Pons (tissue), 1 donor: ENCODE measurements at places on chromosomes 1 and 21.
A peak's percentile ranks its signal among the peaks of the same experiment; 100 is the strongest.

DNA sequence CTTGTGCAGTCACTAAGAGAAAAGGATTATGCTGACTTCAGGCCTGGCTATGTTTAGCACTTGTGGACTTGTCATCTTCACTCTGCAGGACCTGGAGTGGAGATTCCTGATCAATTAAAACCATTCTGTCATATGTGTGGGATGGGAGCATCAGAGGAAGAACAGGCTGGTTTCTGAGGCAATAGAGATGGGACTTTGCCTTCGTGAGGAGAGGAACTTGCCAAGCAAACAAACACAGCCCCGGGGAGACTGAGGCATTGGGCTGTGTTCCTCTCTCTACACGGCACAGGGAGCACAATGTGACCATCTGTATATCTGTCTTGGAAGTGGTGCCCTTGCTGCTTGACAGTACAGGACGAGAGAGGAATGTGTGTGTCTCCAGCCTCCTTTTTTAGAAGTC lies 23.1 kb downstream of the VASH2 start:
- DNase-seq, result no peak

GRCh38 chr1:114892194-114892918 lies 37.7 kb downstream of the SYCP1 start:
- DNase-seq, result no peak

DNA sequence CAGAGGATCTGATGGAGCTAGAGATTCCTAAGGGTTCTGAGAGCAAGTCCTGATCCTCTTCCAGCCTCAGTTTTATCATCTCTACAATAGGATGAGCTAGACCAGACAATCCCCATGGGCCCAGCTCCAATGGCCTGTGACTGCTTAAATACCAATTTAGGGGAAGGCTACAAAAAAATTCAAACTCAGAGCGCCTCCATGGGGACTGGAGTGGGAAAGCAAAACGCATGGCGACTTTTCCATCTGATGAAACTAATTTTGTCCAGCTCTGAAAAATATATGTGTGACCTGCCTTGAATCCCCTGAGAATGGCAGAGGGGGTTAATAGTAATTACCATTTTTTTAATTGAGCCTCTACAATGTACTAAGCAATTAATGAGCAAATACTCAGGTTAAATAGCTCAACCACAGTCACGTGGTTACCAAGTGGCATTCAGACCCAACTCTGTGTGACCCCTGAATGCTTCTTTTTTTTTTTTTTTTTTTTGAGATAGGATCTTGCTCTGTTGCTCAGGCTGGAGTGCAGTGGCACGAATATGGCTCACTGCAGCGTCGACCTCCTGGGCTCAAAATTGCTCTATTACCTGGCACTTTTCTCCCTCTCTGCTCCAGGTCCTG lies 8.4 kb downstream of the EXTL1 start:
- DNase-seq, result no peak

- no peak for DNase-seq
These were observed 595.6 kb downstream of the LTN1 start for GRCh38 chr21:28397040-28397439.

GRCh38 chr1:180309338-180309737 lies 79.3 kb downstream of the LHX4 start:
- DNase-seq, result no peak

GRCh38 chr1:65055747-65056146 lies 89.4 kb upstream of the JAK1 start:
- DNase-seq, result no peak

DNA sequence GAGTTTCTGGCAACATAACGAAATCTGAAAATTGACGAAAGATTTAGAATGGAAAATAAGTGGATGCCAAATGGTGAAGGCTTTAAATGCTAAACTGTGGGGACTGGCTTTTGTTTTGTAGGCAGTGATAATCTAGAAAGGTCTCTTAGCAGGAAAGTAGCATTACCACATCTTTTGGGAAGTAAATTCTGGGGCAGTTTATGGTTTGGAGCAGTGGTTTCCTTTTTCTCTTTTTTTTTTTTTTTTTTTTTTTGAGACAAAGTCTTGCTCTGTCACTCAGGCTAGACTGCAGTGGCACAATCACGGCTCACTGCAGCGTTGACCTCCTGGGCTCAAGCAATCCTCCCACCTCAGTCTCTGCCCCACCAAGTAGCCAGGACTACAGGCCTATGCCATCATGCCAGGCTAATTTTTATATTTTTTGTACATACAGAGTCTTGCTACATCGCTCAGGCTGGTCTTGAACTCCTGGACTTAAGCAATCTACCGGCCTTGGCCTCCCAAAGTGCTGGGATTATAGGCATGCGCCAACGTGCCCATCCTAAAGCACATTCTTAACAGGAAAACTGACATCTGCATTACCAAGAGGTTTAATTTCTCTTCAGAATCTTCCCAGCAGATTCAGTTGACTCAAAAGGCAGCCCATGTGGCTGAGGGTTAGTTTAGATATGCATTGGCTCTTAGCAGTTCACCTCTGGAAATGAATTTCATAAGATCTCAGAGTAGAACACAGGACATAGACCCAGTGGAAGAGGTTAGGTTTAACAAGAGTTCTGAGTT lies 32.9 kb downstream of the C21orf91 start:
- no peak for DNase-seq

DNA sequence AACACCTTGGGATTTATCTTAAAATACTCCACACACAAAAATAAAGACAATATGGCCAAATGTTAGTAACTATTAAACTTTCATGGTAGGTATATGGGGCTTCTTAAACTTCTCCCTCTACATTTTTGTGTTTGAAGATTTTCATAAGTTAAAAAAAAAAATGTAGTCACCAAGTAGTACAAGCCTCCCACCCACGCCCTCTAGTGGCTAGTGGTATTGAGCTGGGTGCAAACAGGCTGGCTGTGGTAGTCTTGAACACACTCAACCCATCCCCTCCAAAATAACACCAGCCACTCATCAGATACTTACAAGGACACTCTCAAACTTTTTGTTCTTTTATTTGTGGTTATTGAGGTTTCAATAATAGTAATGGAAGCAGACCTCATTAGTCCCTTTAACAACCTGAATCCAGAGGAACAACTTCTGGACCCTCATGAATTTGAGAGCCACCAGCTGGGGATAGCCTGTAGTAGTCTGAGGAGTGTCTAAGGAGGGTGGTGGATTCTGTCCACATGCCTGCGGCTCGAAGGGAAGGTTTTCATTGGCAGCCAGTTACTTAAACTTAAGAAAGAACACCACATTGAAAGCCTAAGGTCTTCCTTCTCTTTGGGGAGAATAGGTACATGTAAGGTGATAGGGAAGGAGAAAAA lies 15.6 kb downstream of the RD3 start:
- DNase-seq, result peak; percentile 72

- no peak for DNase-seq
These were observed 77.2 kb downstream of the HS2ST1 start for GRCh38 chr1:86991549-86992186.

DNA sequence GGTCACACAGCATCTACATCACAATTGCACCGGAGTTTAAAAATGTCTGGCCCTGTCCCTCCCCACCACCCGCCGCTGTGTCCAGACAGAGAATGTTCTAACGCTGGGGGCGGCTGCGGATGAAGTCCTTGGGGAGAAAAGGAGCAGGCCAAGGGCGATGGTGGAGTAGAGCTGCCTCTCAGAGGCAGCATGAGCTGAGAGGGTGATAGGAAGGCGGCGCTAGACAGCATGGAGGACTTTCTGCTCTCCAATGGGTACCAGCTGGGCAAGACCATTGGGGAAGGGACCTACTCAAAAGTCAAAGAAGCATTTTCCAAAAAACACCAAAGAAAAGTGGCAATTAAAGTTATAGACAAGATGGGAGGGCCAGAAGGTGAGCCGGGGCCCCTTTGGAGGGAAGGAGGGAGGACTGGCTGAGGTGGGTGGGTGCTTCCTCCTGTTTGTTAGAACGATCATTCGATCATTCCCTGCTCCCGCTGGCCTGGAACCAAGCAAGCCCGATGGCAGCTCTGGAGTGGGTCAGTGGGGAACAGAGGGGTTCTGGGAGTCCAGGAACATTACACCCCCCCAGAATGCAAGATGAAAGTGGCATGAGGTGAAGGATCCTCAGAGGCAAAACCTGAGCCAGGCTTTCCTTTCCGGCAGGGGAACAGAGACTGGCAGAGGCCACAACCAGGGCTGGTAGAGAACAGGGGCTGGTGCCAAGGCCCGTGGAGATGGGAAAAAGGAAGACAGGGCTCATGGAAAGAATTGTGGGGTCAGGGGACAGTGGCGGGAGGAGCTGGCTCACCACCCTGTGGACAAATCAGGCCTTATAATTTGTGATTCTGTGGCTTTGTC lies at the start of the genes FAM229A and TSSK3:
FAM229A (minus strand) TSS at position 12 of the 840 bp plus-strand sequence. CDS start 394 bp downstream, outside the sequence.
TSSK3 (plus strand) TSS at position 66 of the 840 bp plus-strand sequence; CDS start at position 229, 163 bp downstream.
- DNase-seq, result no peak

- no peak for DNase-seq
These were observed 5.6 kb downstream of the LPAR3 start for GRCh38 chr1:84887261-84887934.

DNA sequence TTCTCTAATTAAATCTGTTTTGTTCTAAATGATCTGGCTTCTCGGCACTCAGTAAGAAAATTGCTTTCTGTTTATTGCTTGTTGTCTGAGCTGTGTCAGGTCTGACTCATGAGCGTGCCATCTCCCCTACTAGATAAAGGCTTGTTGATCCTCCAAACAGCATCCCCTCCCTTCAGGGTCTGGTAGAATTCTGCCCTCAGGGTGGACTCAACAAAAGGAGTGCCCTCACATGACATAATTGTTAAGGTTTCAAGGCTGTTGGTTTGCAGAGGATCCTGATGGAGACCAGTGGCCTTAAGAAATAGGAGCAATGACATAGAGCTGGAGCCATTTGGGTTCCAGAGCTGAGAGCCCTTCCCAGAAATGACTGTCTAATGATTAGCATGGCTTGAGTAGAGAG lies 36.0 kb upstream of the ATP2B4 start:
- DNase-seq, result no peak

DNA sequence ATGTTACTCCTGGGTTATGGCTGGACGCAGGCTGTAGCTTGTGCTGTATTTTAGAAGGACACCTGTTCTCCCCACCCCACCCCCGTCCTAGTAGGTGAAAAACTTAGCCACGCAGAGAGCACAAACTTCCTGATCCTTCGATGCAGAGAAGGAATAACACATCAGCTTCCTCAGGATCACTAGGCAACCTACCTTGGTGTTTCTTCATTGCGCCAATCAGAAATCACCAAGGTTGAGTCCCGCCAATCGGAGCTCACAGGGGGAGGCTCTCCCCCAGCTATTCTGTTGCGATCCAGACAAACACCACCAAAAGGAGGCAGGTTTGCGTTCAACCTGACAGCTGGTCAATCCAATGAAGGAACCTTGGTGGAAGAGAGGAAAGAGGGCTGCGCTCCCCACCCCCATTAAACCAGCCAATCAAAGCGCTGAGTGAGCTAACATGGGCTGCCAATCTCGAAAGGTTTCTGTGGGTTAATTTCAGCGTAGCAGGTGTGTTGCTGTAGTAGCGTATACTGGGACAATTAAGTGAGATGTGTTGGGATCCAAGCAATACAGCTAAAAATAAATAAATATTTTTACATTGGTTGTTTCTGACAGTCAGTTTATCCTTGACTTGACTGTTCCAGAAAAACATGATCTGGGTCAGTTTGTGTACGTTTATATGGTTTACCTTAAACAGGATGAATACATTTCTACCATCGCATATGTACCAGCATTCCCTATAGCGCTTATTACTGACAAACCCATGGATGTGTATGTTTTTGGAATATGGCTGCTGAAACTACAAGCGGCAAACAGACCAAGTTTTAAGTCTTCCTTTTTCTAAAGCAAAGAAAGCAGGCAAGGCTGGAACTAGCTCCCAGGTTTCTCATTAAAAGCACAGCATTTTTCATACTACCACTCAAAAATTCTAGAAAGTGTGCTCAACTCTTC lies at the start of gene GOLPH3L:
GOLPH3L (minus strand) TSS at position 160 of the 933 bp plus-strand sequence. CDS start 2,316 bp downstream, outside the sequence.
- peak; percentile 99 for DNase-seq

DNA sequence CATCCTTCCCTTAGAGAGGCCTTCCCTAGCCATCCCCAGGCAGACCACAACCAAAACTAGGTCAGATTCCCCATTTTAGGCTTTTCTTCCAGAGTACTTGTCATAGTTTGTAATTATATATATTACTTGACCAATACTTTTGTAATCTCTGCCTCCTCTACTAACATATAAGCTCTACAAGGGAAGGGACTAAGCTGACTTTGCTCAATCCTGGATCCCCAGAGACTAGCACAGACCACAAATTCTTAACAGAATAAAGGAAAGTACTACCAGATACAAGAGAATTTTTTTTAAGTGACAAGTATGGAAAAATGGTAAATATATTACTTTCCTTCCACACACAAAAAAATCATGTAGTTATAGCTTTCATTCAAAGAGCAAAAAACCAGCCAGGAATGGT lies 2.0 kb downstream of the ZMYM6 start:
- DNase-seq, result no peak

GRCh38 chr1:228543396-228543795 lies 56.2 kb downstream of the RNF187 start:
- DNase-seq, result no peak

GRCh38 chr1:46611691-46612221 lies 4.9 kb downstream of the MOB3C start:
- no peak for DNase-seq

GRCh38 chr1:99919220-99919619 lies 50.6 kb upstream of the SLC35A3 start:
- no peak for DNase-seq

- no peak for DNase-seq
These were observed 20.8 kb downstream of the PRCC start for GRCh38 chr1:156788136-156788535.

GRCh38 chr1:237814319-237814924 lies 76.3 kb downstream of the ZP4 start:
- peak; percentile 5 for DNase-seq

DNA sequence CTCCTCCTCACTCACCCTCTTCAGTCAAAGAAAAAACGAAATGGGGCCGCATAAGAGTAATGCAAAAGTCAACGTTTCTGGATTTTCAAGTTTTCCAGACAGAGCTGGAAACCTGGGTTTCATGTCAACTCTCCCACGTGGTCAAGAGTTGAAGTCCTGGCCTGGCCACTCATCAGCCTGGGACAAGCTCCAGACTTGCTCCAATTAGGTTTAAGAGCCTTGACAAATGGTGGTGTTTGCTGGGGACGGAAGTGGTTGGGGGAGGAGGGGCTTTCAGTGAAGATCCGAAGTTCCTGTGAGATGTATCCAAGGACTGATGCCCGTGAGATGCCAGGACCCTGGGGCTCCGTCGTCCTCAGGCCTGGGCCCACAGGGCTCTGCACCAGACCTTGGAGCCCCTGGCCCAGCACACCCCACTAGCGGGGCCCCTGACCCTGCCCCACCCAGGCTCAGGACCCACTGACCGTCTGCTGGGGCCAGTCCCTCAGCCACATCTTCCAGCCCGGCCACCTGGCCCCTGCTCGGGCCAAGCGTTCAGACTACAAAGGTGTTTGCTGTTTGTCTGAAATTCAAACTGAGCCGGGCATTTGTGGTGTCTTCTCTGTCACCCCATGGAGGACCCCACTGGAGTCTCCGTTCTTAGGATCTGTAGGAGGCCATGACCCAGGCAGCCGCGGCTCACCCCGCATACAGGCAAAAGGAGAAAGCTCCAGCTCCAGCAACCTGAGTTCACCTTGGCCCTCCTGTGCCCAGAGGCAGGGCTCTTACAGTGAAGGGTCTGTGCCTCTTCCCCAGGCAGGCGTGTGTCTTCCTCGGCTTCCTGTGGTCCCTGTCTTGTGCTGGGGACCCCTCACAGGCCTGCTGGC lies 53.3 kb downstream of the SIK1 start:
- DNase-seq, result no peak
